Skin of body (tissue), 3 donors: ENCODE measurements at places on chromosomes 3 and 15. TPM values are rescaled to one million over a fixed set of nuclear protein-coding genes. Genes with fewer than 3 reads are reported as not detected.
A peak's percentile ranks its signal among the peaks of the same experiment; 100 is the strongest.

The ECE2 gene
- total RNA-seq = not detected

GRCh38 chr3:71779674-71780377, 5.1 kb downstream of the PROK2 start:
- peak; percentile 85 for DNase-seq

DNA sequence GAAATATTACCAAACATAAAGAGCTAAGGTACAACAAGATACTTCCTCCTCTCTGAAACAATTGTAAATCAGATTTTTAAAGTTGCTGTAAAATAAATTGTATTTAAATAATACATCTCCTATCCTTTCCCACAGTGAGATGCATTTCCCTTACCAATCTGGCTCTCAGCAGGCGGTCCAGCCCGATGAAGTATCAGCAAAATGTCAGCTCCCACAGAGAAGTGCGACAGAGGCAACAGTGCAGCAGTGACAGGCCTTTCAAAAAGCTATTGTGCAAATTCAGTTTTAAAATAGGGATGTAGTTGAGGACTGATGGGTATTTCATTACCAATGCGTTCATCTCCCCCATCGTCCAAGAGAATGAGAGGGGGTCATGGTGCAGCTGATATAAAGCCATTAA, 733.2 kb upstream of the GOLIM4 start:
- DNase-seq = no peak

DNA sequence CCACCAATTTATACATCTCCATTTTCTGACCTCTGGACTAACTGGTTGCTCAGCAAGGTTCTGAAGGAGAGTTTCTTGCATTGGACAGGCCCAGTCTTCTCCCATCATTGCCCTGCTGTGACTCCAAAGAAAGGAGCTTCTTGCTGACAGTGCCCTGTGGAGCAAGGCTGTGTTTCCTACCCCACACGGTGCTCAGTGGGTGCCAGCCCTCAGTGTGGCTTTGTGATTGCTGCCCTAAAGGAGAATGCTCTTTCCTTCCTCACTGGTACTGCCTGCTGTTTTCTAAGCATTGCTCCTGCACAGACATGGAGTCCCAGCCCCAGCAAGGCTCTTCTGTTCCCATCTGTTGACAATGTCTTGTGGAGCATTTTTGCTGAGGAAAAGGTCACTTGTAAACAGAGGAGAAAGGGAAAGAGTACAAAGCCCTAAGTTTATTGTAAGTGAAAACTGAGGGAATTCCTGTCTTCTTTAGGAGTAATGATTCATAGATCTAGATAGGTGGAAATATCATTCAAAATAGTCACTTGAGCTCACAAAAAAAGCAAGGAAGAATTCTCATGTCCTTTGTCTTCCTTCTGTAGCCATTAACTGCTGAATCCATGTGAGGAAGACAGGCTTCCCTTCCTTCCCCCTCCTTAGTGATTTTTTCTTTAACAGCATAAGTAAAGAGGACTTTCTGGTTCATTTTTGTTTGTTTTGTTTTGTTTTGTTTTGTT, 62.9 kb downstream of the HMG20A start:
- DNase-seq = no peak

- DNase-seq = no peak
These were observed 44.5 kb upstream of the PDE8A start for GRCh38 chr15:84937144-84937543.
